ENCODE measurements at places on chromosomes 4 and X.

DNA sequence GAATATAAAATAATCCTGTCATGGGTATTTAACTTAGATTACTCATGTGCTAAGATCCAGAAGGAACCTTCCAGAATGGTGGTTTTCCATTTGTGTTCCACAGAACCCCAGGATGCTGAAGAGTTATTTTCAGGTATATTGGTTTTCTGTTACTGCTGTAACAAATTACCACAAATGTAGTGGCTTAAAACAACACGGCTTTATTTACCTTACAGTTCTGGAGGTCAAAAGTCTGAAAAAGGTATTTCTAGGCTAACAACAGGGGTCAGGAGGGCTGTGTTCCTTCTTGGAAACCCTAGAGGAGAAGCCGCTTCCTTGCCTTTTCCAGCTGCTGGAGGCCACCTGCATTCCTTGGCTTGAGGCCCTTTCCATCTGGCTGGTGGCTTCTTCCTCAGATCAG is 57.9 kb upstream of the HPSE start:
- DNase-seq = no peak

DNA sequence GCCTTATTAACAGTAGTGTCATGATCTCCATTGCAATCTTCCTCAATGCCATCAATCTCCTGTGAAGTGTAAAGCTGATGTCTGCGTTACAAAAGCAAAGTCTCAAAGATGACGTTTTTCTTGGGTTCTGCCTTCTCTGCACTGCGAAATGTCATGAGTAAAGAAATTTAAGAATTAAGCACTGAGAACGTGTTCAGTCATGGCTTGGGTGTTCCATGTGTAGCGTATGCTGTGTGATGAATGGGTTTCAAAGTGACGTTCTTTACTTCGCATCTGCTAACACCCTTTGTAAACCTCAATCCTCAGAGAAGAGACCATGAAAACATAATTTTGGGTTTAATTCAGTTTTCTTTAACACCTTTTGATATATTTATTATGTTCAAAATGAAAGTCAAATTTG is 999 bp downstream of the NAP1L5 start:
- DNase-seq = no peak

DNA sequence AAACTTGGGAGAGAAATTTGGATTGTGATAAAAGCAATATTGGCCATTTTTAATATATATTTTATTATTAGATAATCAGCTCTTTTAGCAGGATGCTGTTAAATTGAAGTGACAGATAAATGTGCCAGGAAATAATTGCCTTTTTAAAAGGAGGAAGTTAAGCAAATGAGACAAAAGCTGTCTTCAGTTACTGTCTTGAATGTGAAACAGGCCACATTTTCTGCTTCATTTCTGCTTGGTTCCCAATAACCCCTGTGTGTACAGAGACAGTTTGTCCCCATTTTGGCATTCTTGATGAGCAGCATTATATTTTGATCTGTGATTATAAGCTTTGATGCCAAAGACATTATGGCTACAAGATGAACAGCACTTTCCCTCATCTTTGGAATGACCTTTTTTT is 953 bp downstream of the EPGN start:
- DNase-seq = no peak

GRCh38 chrX:103776546-103776945 is at the start of gene PLP1:
Gene PLP1, plus strand, starts transcription at chrX:103776840. Its CDS starts 156 bp downstream, at chrX:103776996.
- no peak for DNase-seq

GRCh38 chr4:173194157-173194556 is 25.5 kb downstream of the GALNT7 start:
- DNase-seq = no peak

GRCh38 chrX:25043192-25043591 is 27.4 kb upstream of the ARX start:
- DNase-seq = no peak
